Activated T-cell treated with anti-CD3 and anti-CD28 coated beads for 24 hours (primary cell): ENCODE measurements at places on chromosomes 3 and 15.
A peak's percentile ranks its signal among the peaks of the same experiment; 100 is the strongest.

GRCh38 chr3:57815036-57815435 lies 58.9 kb downstream of the SLMAP start:
- DNase-seq, result no peak

DNA sequence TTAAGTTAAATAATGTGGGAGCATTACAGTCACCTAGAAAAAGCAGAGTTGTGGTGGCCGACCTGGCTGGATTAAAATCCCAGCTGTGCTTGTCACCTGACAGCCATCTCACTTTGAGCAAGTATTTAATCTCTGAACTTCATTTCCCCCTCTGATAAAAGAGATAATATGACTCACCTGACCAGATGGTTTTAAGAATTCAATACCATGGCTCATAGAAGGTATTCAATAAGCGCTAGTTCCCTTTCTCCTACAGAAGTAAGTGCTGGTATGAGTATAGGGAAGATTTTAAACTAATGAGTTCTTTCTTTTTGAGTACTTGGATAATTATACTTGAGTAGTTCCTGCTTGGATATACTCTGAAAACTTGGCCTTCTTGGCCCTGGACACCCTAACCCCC lies 325.5 kb downstream of the IL5RA start:
- no peak for DNase-seq

DNA sequence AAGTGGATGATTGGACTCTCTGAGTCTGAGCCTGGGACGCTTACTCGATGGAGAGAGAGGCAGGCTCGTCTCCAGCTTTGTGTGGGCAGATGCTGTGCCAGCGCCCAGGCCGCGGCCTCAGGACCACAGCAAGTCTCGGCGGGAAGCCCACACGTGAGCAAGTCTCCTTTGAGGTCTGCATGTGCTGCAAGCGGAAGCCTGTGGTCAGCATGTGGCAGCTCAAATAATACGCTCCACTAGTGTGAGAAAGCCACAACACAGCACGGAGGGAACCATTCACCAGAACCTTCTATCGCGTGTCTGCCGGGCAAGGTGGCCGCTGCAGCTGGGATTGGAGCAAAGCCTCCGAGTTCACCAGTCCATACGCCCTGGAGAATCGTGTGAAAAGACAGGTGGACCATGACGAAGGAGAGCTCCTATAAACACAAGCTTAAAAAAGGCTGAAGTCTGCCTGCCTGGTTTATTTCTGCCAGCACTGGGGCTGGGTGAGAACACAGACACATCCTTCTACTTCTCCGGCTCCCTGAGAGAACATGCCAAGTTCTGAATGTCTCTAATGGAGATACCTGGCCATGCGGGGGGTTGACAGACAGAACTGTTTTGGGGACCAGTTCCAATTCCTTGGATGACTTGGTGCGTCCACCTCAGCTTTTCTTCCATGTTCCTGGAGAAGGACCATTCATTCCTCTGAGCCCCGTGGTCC lies 82.0 kb upstream of the LRIG1 start:
- peak; percentile 16 for DNase-seq

DNA sequence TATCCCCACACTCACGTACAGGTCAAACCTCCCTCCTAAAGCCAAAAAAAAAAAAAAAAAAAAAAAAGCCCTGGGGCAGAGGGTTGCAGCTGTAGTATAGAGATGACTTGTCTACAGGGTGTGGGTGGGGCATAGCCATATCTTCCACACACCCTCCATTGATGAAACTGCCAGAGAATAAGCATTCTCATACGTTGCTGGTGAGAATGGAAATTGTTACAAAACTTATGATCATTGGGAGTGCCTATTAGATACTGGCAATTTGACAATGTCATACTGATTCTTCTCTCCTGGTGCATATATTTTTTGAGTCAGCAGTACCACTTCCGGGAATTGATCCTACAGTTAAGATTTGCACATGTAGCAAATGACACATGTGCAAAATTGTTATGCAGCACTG lies 11.0 kb upstream of the CTNNB1 start:
- no peak for DNase-seq

GRCh38 chr15:48723969-48724368 lies 78.5 kb upstream of the FBN1 start:
- DNase-seq, result no peak

GRCh38 chr3:31284776-31285175 lies 247.9 kb upstream of the STT3B start:
- DNase-seq, result no peak

GRCh38 chr3:67654844-67655177 lies 399 bp upstream of the SUCLG2 start:
- no peak for DNase-seq

DNA sequence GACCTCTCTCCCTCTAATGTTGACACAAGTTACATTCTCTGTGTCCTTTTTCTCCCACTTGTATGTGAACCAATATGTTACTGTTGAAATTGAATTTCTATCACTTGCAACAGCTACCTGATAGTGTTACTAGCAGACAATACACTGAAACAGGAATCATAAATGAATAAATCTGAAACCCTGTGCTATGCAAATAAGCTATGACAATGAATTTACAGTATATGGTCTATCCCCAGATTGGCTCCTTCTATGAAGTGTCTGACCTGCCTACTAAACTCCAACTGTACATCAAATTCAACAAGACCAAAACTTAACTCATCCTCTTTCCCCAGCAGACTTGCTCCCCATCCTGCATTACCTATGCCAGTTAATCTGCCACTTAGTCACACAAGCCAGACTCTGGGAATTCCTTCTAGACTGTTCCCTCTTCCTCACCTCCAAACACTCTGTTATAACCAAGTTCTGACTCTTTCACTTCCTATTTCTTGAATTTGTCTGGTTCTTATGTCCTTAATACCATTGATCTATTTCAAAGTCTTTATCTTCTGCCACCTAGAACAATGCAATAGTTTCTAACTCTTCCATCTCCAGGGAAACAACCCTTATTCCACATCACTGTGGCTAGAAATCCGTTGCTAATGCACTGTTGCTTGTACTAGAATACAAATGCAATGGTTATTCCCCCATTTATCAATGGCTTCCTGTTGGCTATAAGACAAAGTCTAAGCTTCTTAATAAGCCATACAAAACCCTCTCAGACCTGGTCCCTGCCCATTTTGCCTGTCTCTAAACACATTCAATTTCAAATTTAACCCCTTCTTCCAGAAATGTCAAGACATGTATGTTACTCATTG lies 13.4 kb upstream of the ZNF639 start:
- no peak for DNase-seq

DNA sequence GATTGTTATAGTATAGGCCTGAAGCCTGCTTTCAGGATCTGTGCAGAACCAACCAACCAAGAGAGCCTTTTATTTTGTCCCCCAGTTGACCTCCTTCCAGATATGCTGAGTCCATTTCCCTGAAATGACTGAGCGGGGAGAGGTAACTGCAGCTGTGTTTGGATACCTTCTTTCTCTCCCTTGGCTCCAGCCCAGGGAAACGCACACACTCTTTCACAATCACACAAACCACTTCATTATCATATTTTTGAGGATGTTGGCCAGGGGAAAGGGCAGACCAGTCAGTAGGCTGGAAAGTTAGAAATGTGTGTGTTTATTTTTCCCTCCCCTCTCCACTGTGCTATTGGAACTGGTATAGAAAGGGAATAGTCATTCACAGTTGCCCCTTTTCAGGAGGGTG lies 417.7 kb upstream of the TBL1XR1 start:
- DNase-seq, result no peak

- DNase-seq, result peak; percentile 41
Observed at GRCh38 chr3:43477600-43477999, 144.2 kb downstream of the ANO10 start.

DNA sequence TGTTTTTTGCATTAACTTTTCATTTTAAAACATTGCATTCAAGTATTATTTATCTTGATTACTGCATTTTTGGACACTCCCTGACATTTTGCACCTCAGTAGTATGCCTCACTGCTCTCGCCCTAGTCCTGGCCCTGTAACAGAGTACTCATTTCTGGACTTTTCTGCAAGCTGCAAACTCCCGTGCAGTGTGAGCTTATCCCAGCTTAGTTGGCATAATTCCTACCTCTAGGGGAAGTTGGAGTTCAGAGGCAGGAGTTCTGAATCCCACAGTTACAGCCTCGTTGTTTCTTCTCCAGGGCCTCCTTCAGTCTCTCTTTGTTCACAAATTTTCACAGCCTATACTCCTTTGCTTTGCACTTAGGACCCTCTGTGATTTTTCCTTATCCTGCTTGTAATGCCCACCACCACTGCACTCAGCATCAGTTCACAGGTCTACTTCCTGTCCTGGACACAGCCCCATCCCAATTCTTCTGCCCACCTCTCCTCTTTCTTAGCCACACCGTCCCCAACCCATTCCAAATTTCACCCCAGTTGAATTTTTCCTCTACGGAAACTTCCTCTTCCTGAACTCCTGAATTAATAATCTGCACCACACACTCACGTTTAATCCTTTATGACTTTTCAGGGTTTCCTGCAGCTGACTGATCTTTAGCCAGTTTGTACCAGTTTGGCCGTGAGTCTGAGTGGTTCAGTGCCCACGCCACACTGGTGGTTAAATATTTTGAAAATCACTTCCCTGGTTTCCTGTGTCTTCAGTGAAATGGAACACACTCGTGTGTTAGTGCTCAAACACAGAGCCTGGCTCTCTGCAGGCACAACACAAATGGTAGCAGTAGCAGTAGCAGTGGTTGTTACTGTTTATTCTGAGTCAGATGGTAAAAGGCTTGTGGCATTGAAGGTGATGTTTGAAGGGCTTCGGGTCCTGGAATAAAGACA lies 6.3 kb upstream of the CTSH start:
- DNase-seq, result no peak

- no peak for DNase-seq
Observed at GRCh38 chr3:134362670-134363380, 11.4 kb downstream of the AMOTL2 start.

GRCh38 chr3:182605882-182606611 lies 187.3 kb upstream of the ATP11B start:
- DNase-seq, result no peak

- DNase-seq, result peak; percentile 50
Observed at GRCh38 chr3:197878427-197878826, 71.6 kb upstream of the RPL35A start.
